Dermis blood vessel endothelial cell (primary cell): ENCODE measurements at places on chromosomes 13 and 19. TPM values are rescaled to one million over a fixed set of nuclear protein-coding genes. Genes with fewer than 3 reads are reported as not detected.

DNA sequence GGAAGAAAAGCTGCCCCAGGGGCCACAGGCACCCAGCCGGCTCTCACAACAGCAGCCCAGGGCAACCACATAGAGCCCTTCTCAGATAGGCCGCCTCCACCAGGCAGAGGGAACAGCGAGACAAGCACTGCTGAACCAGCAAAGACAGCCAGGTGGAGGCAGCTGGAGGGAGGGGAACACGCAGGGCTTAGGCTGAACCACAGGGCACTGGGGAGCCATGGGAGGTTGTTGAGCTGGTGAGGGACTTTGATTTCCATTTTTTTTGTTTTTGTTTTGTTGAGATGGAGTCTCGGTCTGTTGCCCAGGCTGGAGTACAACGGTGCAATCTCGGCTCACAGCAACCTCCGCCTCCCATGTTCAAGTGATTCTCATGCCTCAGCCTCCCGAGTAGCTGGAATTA, 3.5 kb downstream of the GAMT start:
- no peak for DNase-seq

DNA sequence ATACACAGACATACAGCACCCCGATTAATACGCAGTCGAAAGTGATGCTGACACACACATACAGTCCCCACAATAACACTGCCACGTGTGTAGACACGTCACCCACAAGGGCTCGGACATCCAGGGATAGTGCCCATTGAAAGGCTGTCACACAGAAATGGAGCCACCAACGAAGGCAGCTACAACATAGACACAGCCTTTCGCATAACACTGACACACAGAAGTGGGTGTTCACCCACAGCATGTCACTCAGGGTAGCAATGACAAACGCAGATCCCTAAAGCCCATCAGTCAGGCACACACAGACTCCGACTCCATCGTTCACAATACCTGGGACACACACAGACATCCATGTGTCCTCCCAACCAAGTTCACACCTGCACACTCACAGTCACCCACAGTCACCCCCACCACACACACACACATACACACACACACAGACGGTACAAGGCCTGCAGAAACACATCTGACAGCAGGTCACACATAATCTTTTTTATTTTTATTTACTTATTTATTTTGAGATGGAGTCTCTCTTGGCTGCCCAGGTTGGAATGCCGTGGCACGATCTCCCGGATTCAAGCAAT, 10.4 kb upstream of the NANOS3 start:
- no peak for DNase-seq

GRCh38 chr19:5131031-5131505, 162.2 kb downstream of the KDM4B start:
- no peak for DNase-seq

- DNase-seq: peak; percentile 50
These were observed 19.7 kb upstream of the SYCN start for GRCh38 chr19:39223703-39224279.

TBXA2R gene
- 1.3 and 1.7 TPM in 2 replicates for total RNA-seq

ZNF865 gene
- total RNA-seq: 1.4 and 2.6 TPM in 2 replicates

SULT2B1 gene
- 0.42 TPM in 1 of 2 replicates, not detected in the other for total RNA-seq
